ENCODE measurements at places on chromosomes 2 and 18.

GRCh38 chr18:79515944-79516351 is 120.2 kb downstream of the NFATC1 start:
- peak; percentile 10 for DNase-seq

- DNase-seq: no peak
These were observed 24.8 kb downstream of the LONRF2 start for GRCh38 chr2:100297511-100297910.

- DNase-seq: peak; percentile 38
These were observed 1.8 kb downstream of the MEMO1 start for GRCh38 chr2:32008805-32009515.

- DNase-seq: no peak
These were observed 237.8 kb downstream of the GPD2 start for GRCh38 chr2:156673981-156674380.

DNA sequence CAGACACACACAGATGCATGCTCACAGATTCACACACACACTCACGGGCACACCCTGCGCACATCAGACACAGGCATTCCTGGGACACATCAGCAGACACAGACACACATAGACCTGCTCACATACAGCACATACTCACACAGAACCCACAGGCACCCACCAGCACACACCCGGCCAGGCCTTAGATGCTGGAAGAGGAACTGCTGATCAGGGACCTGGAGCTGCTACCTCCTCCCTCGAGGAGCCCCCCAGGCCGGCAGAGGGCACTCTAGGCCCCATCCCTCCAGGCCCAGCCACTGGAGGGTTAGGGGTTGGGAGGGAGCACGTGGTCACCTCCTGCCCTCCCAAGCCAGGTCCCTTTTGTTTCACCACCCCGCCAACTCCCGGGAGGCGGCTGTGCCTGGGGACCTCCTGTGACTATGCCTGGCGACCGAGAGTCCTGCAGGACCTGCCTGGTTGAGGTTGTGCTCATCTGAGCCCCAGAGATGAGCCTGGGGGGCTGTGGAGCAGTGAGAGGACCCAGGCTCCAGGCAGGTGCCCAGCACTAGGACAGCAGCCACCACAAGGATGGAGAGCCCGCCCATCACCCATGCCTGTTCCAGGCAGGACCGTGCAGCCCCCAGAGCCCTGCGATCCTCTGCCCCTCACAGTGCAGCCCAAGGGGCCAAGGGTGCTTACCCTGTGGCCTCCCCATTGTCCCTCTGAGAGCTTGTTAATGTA is 21.0 kb upstream of the PTMA start:
- DNase-seq: peak; percentile 73

DNA sequence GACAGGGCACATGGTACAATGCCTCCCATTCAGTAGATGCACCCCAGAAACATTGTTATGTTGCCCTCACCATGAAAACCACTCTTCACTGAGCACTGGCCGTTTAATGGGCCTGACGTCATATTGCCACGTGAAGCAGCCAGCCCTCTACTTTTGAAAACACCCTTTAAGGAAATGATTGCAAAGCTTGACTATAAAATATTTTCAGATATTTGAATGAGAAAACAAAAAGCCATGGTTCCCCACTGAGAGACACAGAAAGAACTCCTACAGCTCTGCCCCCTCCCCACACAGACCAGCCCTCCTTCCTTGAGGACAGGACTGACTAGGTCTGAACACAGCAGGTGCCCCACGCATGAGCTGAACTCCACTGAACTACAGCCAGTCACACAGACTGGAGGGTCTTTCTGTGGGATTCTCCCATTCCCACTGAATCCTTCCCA is 349.1 kb downstream of the ANAPC1 start:
- DNase-seq: peak; percentile 34

GRCh38 chr2:174697255-174697654 is 67.0 kb downstream of the CHRNA1 start:
- peak; percentile 78 for DNase-seq

DNA sequence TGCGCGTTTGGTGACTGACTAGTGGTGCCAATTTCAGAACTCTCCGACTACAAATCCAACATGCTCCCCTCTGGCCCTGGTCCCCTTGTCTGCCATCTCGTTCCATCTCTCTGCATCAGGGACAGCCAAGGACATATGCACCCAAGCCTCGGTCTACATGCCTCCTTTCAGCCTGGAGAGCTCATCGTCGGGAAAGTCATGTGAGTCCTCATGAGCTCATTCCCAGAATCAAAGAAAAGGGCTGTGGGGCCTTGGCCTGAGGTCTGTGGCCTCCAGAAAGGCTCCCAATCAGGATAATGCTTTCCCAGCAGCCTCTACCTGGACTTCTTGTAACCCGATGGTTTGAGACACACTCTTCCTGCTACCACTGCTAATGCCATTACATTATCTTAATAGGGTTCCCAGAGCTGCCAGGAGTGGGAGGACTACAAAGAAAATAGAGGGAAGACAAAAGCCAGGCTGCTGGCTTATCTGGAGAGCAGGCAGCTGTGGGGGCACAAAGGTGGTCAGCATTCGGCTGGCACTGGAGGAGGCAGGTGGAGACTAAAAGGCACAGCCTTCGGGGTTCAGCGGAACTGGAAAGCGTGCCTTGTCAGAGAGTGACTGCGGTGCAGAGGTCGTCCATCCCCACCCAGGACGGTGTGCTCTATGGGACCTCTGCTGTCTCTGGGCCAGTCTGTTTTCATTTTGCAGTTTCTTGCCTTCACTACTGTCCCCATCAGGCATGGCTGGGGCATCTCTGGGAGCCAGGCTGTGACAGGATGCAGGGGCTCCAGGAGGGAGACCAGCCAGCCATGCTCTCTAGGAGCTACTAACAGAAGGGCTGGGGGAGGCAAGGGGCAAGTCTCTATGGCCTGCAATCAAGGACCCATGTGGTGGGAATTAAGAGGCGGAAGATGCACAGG is 104.4 kb upstream of the SMAD2 start:
- no peak for DNase-seq

GRCh38 chr2:221486106-221486505 is 86.0 kb downstream of the EPHA4 start:
- no peak for DNase-seq

DNA sequence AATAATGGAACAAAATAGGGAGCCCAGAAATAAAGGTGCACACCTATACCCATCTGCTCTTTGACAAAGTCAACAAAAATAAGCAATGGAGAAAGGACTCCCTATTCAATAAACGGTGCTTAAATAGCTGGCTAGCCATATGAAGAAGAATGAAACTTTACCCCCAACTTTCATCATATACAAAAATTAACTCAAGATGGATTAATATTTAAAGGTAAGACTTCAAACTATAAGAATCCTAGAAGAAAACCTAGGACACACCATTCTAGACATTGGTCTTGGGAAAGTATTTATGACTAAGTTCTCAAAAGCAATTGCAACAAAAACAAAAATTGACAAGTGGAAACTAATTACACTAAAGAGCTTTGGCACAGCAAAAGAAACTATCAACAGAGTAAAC is 139.1 kb downstream of the DNAH7 start:
- no peak for DNase-seq

GRCh38 chr2:161131804-161132203 is 28.4 kb upstream of the TANK start:
- DNase-seq: no peak
